SK-N-SH treated with all-trans-retinoic acid at 6 μM for 48 hours (cell line): ENCODE measurements at places on chromosomes 1 and 21.

DNA sequence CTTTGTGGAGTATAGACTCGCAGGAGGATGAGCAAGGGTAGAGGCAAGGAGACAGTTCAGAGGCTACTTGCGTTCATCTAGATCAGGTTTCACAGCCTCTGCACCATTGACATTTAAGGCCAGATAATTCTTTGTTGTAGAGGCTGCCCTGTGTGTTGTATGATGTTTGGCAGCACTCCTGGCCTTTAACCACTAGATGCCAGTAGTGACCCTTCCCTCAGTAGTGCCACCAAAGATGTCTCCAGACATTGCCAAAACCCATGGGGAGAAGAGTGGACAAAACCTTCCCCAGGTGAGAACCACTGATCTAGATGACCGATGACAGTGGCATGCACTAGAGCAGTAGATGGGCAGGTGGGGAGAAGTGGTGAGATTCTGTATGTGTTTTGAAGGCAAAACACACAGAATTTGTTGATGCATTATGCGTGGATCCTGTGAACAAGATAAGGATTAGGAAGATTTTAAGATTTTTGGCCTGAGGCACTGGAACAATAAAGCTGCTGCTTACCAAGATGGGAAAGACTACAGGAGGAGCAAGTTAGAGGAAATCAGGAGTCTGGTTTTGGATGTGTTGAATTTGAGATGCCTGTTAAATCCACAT is 9.9 kb upstream of the COG2 start:
- ATAC-seq = peak; percentile 91

GRCh38 chr1:234690872-234691271 is 80.9 kb upstream of the IRF2BP2 start:
- no peak for ATAC-seq

- no peak for ATAC-seq
Observed at GRCh38 chr1:20383631-20384030, 93.0 kb downstream of the VWA5B1 start.

- no peak for ATAC-seq
Observed at GRCh38 chr1:3752400-3752945, at the start of gene CCDC27. TSS of gene CCDC27 (plus strand) at chr1:3752450. CDS start at chr1:3752482, 32 bp downstream.

DNA sequence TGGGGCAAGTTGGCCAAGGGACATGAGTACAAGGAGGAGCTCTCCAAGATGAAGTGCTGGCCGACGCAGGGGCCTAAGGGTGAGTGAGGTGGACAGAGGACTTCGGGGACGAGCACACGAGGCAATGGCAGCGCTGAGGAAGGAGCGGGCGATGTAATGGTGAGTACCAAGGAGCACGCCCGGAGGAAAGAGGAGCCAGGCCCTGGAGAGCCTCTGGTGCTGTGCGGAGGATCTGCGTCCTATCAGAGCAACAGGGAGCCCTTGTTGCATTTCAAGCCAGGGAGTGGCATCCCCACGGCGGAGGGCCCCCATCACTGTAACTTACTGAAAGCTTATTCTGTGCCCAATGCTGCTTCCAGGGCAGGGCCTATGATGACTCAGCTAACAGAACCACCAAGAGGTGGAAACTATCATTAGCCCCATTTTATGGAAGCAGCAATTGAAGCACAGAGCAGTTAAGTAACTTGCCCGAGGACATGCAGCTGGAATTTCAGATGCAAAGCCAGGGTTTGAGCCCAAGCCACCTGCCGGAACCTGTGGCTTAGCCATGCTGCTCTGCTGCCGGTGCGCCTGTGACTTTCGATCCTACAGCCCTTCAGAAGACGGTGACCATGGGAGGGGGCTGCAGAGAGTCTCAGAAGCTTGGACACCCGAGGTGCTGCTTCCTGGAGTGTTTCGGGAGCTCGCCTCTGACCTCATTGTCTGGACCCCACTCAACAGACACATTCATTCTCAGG is 17.6 kb upstream of the AJAP1 start:
- ATAC-seq = no peak

GRCh38 chr1:181101581-181102226 is 13.2 kb downstream of the IER5 start:
- ATAC-seq = no peak; the same call in 2 of the 3 replicates

- ATAC-seq = no peak
Observed at GRCh38 chr1:23244256-23244761, 27.0 kb upstream of the HTR1D start.

DNA sequence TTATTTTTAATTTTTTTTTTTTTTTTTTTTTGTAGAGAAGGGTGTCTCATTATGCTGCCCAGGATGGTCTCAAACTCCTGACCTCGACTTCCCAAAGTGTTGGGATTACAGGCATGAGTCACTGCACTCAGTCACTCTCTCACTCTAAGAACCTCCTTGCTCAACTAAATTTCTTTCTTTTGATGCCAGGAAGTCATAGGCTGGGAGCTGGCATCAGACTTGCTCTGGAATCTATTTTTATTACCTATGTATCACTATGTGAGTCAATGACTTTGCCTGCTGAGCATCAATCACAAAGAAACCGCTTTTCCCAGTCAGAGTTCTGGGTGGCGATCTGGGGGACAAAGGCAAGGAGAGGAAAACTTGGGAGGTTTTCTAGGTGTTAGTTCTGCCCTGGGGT is 35.5 kb upstream of the PARP1 start:
- peak; percentile 67 for ATAC-seq

GRCh38 chr1:6358144-6358624 is 35.4 kb downstream of the ACOT7 start:
- no peak for ATAC-seq

DNA sequence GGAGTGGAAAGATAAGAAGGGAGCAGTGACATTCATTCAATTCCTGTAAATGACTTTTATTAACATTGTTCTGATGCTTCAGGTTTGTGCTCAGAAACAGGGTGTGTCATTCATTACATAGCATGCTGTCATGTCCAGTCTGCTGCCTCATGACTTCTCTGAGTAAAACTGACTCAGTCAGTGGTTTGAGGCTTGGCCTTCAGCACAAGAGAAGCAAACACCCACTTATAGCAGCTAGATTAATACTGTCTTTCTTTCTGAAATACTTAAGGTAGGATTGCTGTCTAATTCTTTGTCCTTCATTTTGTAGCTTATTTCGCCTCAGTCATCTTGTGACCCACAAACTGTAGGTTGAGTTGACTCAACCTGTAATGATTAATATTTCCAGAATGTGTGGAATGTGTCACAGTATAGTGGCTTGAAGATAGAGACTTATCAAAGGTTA is 32.9 kb downstream of the RASAL2 start:
- peak; percentile 85 for ATAC-seq

- ATAC-seq = no peak
Observed at GRCh38 chr1:92488832-92489231, 2.1 kb upstream of the GFI1 start.

DNA sequence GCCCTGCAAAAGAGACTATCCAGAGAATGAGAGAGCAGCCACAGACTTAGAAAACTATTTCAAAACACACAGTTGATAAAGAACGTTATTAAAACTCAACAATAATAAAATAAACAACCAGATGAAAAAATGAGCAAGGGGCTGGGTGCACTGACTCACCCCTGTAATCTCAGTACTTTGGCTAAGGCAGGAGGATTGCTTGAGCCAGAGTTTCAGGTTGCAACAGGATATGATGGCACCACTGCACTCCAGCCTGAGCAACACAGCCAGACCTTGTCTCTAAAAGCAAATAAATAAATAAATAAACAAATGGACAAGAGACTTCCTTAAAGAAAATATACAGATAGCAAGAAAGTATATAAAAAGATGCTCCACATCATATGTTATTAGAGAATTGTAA is 144.6 kb downstream of the LRRIQ3 start:
- ATAC-seq = no peak

- peak; percentile 74 for ATAC-seq
Observed at GRCh38 chr1:228265167-228265566, 57.3 kb downstream of the OBSCN start.

GRCh38 chr1:87179076-87179810 is 149.4 kb upstream of the LMO4 start:
- ATAC-seq = no peak

GRCh38 chr1:205920159-205920558 is 23.1 kb downstream of the SLC26A9 start:
- no peak for ATAC-seq

DNA sequence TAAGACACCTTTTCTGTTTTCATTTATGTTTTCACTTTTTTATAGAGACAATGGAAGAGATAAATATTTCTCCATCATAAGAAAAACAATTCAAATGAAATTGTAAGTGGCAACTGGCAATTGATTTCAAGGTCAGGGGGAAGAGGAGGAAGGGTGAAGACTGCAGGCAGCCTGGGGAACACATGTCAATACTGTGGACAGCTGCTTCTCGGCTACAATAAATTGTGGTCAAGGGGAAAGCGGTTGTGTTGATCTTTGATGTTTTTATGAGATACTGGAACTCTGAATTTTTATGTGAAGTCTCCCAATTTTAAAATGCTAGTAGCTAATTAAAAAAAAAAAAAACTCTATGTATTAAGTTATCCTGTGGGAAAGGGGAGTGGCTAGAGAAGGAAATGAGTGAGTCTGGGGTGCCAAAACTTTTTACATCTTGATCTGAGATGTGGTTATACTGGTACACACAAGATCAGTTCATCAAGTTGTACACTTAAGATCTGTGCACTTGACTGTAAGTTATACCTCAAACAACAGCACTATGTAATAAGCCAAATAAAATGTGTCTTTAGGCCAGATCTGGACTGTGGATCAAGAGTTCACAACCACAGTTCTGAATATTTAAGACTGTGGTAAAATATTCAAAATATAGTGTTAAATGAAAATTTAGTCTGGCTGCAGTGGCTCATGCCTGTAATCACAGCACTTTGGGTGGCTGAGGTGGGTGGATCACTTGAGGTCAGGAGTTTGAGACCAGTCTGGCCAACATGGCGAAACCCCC is 18.0 kb downstream of the SSX2IP start:
- no peak for ATAC-seq

- ATAC-seq = peak; percentile 19; the same call in 2 of the 3 replicates
Observed at GRCh38 chr1:92030656-92031107, 897 bp downstream of the EPHX4 start.

DNA sequence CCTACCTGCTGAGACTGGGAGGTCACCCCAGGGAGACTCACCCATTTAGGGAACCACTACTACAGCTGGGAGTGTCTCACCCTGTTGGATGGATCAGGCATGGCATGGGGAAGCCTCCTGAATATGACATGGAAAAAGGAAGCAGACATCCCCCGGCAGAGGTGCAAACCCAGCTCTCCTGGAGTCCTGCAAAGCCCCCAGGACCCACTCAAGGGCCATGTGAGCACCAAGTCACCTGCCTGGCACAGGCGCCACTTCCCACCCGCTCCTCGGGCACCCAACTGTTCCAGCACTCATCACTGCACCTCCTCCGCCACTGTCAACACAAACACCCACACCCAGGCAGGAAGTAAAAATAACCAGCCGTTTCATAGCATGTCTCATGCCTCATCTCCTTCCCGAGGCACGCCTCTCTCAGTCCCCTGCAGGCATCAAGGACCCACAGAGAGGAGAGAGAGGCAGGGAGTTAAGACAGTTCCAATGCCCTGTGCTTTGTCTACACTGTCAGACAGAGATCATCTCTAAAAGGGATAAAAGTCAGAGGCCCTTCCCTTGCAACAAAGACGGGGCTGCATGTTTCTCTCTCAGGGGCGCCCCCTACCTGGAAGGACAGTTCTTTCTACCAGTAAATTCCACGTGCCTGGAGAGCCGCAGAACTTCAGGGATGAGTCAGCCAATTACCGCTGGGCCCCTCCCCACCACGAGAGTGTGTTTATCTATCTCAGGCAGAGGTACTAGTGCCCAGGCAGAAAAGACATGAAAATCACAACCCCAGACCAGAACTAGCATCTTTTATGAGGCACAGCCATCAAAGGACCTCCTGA is 150.1 kb upstream of the SOD1 start:
- no peak for ATAC-seq

DNA sequence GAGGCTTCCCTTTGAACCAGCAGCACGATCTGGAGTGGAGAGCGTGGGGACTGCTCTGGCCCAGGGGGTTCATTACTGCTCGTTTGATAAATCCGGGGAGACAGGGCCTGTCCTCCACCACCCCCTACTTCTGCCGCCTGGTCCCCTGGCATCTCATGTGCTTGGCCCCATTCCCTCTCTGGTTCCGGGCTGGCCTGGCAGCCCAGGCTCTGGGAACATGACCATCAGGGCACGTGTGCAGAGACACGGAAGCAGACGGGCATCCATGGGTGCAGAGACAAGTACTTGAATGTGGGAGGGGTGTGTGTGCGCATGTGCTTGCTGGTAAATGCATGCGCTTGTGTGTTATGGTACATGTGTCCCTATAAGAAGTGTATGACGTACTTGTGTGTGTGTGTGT is 75.5 kb downstream of the KIRREL1 start:
- ATAC-seq = no peak

- ATAC-seq = peak; percentile 68
Observed at GRCh38 chr1:55725378-55725777, 510.2 kb upstream of the USP24 start.

DNA sequence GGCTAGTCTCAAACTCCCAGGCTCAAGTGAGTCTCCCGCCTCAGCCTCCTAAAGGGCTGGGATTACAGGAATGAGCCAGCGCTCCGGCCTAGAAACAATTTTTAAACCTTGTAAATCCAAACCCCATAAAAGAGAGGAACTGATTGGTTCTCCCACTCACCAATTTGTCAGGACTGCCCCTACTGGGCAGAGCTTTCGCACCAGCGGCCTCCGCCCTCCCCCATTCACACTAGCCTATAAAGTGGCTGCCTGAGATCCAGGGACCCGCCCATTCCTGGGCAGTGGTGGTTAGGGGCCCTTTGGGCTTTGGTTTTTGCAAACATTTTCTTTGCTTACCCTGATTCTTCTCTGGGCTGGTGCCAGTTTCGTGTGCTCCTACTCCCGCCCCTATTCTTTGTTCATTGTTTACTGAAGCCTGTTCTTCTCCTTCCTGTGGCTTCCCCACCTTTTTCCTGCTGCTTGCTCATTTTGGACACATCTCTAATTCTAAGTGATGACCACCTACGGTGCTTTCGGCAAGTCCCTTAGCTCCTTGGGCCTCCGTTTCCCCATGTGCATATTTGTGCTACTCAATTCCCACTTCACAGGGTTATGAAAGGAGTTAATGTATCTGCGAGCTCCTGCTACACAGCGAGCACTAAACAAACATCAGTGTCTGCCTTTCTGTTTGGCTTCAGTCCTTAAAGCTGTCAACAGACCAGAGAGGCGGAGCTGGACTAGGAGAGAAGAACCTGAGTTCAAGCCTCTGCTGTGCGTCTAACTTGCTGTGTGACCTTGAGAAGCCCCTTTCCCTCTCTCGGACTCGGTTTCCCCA is 39.8 kb upstream of the CLIC4 start:
- peak; percentile 87 for ATAC-seq

GRCh38 chr1:207872621-207873020 is 38.3 kb downstream of the CD34 start:
- ATAC-seq = no peak

- ATAC-seq = no peak
Observed at GRCh38 chr1:41318135-41318534, 43.1 kb upstream of the FOXO6 start.
